ENCODE measurements at places on chromosomes 16 and 17.

DNA sequence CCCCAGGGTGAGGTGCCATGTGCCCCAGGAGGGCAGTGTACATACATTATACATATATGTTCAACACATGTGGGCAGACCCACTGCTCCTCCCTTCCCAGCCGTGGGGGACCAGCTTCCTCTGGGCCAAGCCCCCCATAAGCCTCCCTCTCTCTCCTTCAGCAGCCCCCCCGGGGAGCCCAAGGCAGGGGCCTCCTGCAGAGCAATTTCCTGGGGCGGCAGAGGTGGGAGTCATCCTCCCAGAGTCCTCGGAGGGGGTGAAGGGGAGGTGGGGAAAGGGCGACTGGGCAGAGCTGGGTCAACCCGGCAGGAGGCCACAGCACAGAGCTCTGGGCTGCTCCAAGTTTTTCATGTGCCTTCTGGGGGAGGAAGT is 235.1 kb downstream of the ZNF423 start:
- no peak for DNase-seq

DNA sequence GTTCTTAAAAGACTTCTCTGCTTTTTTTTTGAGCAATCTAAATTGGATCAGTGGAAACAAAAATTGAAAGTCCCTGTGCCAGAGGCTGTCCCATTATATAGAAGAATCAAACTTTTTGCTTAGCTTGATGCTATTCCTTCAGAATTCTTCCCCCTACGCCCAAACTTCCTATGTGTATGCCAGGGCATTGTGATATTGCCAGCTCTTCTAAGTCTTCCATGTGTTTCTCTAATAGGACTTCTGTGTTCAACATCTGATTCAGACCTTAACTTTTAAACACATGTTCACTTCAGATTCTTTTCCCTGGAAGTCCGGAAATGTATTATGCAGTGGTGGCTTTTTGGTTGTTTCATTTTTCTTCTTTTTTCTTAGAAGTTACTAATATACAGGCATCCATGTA is 18.7 kb downstream of the PTRH2 start:
- DNase-seq = no peak

- DNase-seq = no peak
Observed at GRCh38 chr17:3002538-3003295, 60.7 kb downstream of the OR1D5 start.

DNA sequence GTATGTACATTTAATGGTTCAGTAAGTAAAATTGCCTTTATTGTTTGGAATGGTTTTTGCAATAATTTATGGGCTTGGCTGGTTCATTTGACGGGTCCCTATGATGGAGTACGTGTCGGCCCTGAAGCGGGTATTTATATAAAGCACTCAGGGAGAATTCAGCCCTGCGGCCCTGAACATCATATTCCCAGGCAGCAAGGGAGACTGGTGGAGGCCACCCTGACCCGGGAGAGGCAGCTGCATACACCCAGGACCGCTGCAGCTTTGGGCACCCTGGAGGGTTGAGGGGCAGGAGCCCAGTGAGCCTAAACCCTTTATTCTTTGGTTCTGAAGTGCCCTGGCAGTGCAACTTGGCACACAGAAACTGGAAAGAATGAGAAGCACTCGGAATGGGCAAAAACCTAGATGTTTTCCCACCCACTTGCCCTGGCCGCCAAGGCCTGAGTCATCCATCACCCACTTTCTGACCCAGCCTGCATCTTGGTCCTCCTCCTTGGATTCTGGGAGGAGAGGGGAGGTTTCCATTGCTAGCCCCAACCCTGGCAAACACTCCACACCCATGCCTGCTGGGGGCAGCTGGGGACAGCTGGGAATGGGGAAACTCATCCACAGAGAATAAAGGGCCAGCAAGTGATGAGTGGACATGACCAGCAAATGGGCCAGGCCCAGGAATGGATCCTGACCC is 162.2 kb upstream of the TNRC6C start:
- no peak for DNase-seq

DNA sequence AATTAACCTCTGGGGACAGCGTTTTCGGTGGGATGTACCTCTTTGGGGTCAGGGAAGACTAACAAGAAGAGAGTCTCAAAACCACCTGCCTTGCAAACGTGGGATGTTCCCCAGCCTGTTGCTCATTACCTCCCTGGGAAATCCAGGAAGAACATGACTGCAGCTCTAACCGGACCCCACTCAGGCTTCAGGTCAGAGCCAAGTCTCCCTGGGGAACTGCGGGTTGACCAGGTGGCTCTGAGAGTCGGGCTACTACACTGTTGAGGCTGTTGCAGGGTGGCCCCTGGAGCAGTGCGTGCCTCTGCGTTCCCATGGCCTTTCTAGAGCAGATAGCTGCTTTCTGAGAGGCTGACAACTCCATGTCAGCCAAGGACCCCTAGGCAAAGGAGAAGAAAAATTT is 309.1 kb downstream of the FOXL1 start:
- DNase-seq = no peak

GRCh38 chr17:50087246-50087911 is 7.8 kb upstream of the PDK2 start:
- peak; percentile 32 for DNase-seq

DNA sequence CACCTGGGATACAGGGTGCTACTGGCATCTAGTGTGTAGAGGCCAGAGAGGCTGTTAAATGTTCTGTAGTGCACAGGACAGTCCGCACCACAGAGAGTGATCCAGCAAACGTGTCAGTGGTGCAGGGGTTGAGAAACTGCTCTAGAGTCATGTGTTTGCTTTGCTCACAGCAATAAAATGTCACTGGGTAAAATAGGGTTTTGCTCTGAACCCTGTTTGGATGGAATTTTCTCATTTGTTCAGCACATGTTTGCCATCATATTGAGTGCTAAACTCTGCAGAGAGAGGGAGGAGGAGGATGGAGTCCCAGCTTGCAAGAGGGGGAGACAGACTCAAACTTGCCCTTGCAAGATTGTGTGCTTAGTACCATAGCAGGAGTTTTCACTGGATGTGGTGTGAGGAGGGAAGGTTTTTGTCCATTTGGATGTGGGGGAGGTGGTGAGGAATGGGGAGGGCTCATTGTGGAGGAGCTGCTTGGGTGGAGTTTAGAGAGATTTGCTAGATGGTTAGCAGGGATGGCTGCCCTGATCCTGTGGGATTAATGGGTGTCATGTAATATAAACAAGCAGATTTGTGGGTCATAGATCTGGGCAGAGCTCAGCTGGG is 11.8 kb downstream of the PLCG2 start:
- no peak for DNase-seq

- peak; percentile 58 for DNase-seq
Observed at GRCh38 chr17:29929533-29930408, at the start of gene SSH2. SSH2 (minus strand) TSS chr17:29930228; CDS start chr17:29930000, 228 bp downstream.

GRCh38 chr16:57540906-57541753 is 1.3 kb upstream of the ADGRG5 start:
- DNase-seq = no peak

DNA sequence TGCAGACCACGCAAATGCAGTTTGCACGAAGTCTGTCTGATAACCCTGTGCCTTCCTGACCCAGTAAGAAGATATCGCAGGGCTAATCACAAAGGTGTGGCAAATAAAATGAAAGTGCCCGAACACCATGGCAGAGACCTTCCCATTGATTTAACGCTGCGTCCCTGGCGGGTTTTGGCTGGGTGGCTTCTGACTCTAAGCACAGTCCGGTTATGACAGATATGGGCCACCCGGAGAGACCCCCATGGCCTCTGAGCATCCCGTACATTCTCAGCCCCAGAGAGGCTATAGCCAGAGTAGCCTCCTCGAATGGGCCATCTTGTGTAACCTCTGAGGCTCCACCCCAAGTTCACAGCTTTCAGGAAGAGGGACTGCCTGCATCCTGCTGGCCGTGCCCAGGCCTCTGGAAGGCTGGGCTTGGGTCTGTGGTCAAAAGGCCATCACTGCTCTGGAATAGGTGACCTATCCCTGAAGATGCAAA is 5.5 kb downstream of the FOXC2 start:
- no peak for DNase-seq

Data from activated CD8-positive, alpha-beta memory T cell treated with anti-CD3 and anti-CD28 coated beads for 1 hour (primary cell).